SK-MEL-5 (cell line): ENCODE measurements at places on chromosomes 3 and 15.

- DNase-seq: no peak
Measured at GRCh38 chr3:179299999-179300613, 22.7 kb upstream of the ZNF639 start.

GRCh38 chr3:8574670-8575322, 69.8 kb downstream of the SSUH2 start:
- DNase-seq: no peak

DNA sequence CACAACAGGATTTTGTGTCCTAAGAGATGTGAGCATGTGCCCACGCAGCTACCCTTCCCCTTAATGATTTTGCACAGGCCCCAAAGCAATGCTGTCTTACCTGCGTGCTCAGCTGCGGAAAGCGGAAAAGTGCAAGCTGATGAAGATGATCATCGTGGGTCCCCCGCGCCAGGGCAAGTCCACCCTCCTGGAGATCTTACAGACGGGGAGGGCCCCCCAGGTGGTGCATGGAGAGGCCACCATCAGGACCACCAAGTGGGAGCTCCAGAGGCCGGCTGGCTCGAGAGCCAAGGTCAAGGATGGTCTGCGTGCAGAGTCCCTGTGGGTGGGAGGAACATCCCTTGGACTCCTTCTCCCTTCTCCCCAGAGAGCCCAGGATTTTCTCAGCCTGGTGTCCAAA, 103.1 kb downstream of the LRRK1 start:
- DNase-seq: no peak

DNA sequence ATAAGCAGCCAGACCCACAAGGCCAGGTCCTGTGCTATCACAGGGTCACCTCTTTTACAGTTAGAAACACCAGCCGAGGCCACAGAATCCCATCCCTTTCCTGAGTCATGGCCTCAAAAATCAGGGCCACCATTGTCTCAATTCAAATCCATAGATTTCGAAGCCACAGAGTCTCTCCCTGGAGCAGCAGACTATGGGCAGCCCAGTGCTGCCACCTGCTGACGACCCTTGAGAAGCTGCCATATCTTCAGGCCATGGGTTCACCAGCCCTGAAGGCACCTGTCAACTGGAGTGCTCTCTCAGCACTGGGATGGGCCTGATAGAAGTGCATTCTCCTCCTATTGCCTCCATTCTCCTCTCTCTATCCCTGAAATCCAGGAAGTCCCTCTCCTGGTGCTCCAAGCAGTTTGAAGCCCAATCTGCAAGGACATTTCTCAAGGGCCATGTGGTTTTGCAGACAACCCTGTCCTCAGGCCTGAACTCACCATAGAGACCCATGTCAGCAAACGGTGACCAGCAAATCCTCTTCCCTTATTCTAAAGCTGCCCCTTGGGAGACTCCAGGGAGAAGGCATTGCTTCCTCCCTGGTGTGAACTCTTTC, 39.6 kb downstream of the TGM4 start:
- peak; percentile 76 for DNase-seq

DNA sequence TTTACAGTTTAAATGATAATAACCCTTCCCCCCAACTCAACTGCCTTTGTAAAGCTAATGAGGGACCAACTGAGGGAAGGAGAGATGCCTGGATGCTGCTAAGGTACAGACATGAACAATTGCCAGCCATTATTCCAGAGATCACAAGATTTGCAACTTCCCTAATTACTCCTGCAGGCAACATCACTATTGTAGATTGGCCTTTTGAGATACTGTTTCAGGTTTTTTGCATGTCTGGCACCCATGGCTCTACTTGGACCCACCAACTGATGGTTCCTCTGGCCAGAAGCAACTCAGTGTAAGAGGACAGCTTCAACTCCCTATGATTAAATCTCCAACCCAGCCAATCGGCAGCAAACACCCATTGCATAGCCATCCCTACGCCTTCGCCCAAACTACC, 478.7 kb downstream of the FHIT start:
- DNase-seq: no peak

GRCh38 chr15:41544650-41545015, 576 bp upstream of the RPAP1 start:
- no peak for DNase-seq

DNA sequence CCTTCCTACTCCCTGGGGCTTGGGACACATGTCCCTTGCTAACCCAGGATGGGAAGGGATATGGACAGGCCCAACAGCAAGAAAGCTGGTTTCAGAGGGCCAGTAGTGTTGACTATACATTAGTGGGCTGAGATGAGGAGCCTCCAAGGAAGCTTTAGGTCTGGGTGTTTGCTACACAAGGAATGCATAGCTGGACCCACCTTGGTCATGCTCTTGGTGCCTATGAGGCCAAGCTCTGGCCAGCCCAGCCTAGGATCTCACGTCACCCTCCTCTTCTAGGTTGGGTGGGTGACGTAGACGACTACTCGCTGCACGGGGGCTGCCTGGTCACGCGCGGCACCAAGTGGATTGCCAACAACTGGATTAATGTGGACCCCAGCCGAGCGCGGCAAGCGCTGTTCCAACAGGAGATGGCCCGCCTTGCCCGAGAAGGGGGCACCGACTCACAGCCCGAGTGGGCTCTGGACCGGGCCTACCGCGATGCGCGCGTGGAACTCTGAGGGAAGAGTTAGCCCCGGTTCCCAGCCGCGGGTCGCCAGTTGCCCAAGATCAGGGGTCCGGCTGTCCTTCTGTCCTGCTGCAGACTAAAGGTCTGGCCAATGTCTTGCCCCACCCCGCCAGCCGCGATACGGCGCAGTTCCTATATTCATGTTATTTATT, 653 bp upstream of the WDR6 start:
- DNase-seq: no peak
